ENCODE measurements at places on chromosomes 5 and 9.

- DNase-seq = no peak
Observed at GRCh38 chr5:133682451-133682850, 70.1 kb upstream of the FSTL4 start.

- no peak for DNase-seq
Observed at GRCh38 chr9:4137234-4137633, 162.6 kb downstream of the GLIS3 start.

- no peak for DNase-seq
Observed at GRCh38 chr5:29770936-29771335, 1422.5 kb upstream of the CDH6 start.

DNA sequence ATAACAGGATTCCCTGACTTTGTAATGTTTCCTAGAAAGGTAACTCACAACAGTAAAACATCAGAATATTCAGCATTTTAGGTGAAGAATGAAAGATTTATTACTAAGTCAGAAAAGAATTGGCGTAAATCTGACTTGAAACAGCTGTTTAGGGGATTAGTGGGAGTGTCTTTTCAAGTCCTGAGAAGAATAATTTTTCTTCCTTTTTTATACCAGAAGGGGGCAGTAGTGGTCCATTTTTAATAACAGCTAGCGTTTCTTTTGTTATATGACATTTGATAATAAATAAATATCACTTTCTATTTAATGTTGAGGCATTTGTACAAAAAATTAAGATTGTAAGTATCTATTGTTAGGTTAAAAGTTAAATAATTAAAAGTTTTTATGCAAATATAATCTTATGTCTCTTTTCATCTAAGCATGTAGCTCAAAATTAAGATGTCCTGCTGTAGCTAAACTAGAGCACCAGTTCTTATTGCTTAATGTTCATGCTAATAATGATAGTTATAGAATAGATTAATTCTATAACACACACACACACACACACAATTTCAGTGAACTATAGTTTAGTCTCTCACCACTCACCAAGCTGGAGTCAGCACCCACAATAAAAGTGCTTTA lies 258.7 kb upstream of the ARRDC3 start:
- peak; percentile 61 for DNase-seq

DNA sequence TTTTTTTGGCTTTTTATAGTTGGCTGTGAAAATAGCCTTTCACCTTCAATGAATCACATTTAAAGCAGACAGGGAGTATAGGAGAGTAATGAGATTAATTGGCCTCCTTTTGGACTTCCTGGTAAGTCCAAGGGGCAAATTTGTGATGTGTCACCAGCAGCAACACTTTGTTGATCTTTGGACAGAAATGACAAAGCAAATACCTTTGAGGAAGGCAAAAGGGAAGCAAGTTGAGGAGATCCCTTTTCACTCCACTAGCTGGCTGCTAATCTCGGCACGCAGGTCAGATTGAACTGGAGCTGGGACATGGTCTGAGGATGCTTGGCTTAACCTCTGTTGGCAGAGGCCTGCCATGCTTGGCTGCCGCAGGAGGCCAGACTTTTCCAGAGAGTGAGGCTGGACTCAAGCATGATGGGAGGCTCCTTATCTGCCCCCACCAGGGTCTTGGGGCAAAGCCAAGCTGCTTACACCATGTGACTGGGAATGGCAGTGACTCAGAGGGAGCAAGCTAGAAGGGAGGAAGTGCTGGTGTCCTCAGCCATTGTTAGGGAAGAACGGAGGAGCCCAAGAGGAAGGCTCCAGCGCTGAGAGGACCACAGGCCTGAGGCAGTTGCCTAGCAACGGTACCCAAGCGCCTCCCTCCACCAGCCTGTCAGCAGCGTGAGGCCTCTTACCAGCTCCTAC lies 174.5 kb upstream of the MAP1B start:
- DNase-seq = peak; percentile 69

DNA sequence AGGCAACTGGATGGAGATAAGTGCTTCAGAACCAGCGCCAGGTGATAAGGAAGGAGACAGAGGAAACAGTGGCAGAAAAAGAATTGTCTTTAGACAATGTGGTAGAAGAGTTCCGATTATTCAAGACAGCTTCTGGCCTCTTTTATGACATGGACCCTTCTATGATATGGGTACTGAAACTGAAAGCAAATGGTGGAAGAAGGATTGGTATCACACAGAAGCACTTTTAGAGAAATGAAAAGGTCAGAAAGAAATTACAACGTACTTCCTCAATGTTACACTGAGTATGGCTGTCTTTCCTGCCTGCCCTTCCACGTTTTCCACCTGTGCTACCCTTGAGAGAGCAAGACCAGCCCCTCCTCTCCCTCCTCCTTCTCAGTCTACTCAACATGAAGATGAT lies 959.3 kb downstream of the DNAH5 start:
- no peak for DNase-seq

DNA sequence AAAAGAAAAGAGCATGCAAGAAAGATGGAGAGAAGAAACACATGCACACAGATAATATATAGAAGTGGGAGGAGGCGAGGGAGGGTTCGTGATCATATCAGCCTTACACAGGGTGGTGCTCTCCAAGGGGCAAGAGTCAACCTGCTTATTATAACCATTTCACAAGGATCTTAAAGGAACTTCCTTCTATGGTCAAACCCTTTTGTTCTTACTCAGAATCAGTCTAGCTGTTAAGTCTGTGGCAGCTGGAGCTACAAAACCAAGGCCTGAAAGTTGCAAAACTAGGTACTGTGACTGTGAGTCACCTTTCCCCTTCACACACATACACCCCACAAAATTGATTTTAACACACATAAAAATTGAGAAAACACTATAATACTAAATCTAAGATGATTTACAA lies 18.5 kb upstream of the ERMP1 start:
- peak; percentile 33 for DNase-seq

DNA sequence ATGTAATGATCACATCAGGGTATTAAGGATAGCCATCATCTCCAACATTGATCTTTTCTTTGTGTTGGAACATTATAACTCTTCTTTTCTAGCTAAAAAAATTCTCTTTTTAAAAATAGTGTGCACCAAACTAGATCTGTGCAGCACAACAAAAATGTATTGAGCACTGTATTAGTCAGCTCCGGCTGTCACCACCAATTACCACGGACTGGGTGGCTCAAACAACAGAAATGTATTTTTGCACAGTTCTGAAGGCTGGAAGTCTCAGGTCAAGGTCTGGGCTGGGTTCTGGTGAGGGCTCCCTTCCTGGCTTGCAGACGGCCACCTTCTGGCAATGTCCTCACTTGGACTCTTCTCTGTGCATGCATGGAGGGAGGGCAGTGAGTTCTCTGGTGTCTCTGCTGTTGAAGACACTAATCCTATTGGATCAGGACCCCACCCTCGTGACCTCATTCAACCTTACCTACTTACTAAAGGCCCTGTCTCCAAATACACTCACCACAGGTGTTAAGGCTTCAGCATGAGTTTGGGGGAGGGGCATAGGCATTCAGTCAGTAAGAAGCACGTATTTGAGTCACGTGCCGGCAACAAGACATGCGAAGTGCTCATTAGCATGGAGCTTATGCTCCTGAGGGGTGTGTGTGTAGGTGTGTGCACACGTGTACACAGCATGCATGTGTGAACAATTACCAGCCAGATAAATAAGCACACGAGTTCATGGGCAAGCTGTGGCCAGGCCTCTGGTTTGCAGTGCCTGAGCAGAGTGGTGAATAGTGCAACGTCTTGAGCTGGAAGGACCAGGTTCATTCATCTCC lies 89.4 kb upstream of the SH3PXD2B start:
- DNase-seq = no peak

DNA sequence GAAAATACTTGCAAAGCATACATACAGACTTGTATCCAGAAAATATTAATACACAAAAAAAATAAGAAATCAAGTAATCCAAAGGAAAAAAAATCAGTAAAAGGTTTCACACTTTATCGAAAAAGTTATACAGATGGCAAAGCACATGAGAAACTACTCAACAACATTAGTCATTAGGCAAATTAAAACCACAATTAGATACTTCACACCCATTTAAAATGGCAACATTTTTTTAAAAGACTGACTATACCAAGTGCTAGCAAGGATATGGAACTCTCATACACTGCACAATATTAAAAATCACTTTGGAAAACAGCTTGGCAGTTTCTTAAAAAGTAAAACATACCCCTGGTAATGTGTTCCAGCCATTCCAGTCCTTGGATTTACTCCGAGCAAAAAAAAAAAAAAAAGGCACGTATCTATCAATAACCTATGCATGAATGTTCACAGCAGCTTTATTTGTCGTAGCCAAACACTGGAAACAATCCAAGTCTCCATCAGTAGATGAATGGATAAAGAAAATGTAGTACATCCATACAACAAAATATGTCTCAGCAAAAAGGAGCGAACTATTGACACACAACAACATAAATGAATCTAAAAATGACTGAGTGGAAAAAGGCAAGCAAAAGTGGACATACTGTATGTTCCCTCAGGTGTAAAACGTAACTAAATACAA lies 66.0 kb downstream of the GNAQ start:
- DNase-seq = no peak

- DNase-seq = no peak
Observed at GRCh38 chr5:30539004-30539634, 654.4 kb upstream of the CDH6 start.

GRCh38 chr5:72499730-72500129 lies 7.5 kb downstream of the ZNF366 start:
- no peak for DNase-seq

GRCh38 chr9:98775831-98776441 lies 20.4 kb downstream of the ANKS6 start:
- peak; percentile 64 for DNase-seq

DNA sequence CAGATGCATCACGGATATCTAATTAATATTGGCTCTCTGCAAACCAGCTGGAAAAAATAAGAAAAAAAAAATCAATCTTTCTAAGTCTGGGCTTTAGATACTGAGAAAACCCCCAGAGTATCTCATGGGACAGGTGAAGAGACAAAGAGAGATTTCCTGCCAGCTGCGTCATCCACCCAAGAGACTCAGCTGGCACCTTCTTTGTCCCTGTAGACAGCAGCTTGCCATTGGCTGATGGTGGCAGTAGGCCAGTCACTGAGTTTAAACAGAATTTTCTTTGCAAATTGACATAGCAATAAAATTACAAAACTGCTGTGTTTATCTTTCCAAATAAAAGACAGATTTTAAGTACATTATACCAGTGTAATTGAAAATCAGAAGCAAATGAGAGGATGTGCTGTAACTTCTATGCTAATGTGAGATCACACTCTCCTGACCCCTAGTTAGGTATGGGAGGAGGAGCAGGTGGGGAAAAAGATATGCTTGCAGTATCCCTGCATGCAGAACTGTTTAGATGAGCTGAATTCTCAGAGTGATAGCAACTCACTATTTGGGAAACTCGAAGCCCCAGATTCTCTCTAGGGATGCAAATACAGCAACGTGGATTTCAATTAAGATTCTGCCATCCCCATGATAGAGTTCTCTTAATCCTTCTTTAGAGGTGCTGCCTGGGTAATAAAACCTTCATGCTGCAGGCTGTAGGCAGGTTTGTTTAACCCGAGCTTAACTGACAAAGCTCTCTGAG lies 72.2 kb downstream of the NMUR2 start:
- DNase-seq = no peak

GRCh38 chr5:78622302-78622971 lies 26.1 kb downstream of the LHFPL2 start:
- DNase-seq = no peak

DNA sequence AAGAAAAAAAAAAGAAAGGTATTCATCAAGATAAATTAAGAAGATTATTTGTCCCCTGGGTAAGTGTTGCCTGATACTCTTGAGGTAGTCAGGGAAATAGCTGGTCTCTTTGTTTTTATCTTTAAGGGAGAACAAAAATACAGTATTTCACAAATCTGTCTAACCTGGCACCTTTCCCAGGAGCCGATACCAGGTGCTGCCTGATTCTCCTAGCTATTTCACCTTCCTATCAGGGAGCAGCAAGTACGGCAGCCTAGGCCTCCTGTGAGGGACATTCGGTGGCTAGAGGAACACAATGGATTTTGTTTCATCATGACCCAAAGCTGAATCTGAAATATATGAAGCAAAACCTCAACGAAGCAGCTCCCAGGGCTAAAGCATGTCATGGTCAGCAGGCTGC lies 86.0 kb downstream of the TARS1 start:
- no peak for DNase-seq

GRCh38 chr9:88534456-88535225 lies at the start of gene NXNL2:
Gene NXNL2, plus strand, starts transcription at chr9:88535178. Its CDS starts 257 bp downstream, at chr9:88535435.
- DNase-seq = peak; percentile 67

- DNase-seq = peak; percentile 64
Observed at GRCh38 chr5:65722575-65723403, 784 bp downstream of the NLN start.

DNA sequence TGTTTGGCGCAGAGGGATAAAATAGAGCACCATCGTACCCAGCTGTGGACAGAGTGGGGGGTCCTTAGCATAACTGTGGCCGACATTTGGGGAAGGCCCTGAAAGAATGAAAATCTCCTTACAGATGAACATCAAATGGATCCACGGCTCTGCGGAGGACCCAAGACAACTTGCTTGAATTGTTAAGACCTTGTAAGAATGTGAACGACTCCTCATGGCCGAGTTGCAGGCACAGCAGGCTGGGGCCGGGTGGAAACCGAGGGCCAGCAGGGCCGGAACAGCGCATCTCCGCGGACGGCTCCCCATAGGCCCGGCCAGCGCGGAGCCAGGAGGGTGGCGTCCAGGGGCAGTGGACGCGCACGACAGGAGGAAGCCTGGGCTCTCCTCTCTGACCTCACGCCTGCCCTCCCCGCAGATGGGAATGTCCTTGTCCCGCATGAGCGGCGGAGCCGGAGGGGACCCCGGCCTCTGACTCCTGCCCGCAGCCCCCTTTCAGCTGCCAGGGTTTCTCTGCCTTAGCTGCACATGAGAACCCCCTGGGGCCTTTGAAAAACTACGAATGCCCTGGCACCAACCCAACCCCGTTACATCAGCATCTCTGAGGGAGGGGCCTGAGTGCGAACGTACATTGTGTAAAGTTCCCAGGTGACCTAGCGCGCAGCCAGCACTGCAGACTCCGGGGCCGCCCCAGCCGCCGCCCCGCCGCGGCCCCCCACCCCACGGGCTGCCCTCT lies 36.2 kb upstream of the PTCH1 start:
- peak; percentile 47 for DNase-seq
